AG09319 (cell line): ENCODE measurements at places on chromosomes 2 and 18.
A peak's percentile ranks its signal among the peaks of the same experiment; 100 is the strongest.

- no peak for DNase-seq
These were observed 4.0 kb upstream of the LDLRAD4 start for GRCh38 chr18:13214609-13215008.

DNA sequence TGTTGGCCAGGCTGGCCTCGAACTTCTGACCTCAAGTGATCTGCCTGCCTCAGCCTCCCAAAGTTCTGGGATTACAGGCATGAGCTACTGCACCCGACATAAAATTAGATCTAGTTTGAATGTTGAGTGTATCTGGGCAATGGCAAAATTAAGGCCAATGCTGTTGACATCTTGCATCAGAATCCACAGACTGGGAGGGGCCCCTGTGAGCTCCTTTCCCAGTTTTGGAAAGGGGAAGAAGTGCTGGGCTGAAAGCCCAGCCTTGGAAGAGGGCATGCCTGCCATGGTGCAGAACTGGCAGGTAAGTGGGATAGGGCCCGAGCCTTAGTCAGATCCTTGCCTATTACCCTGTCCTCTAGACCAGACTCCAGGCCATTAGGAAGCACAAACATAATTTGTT, 4.5 kb upstream of the MYOM1 start:
- DNase-seq, result no peak

GRCh38 chr2:175627405-175627804, 374.7 kb downstream of the LNPK start:
- peak; percentile 66 for DNase-seq

- no peak for DNase-seq
These were observed 75.6 kb downstream of the ICOS start for GRCh38 chr2:204012072-204012653.

- no peak for DNase-seq
These were observed 31.9 kb downstream of the ABHD3 start for GRCh38 chr18:21672521-21673267.

DNA sequence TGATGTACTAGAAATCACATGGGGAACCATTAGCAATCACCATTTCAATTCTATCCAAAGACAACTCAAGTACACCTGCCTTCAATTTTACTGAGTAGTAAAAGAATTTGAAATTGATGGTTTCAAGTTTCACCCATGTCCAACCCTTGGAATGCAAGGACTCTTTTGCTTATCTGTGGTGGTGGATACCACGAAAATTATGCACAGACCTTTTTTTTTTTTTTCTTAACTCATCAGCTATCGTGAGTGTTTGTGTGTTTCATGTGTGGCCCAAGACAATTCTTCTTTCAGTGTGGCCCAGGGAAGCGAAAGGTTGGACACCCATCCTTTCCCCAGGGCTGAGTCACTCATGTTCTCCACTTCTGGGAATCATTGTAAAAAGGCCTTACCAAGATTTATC, 23.1 kb downstream of the ID2 start:
- no peak for DNase-seq

- DNase-seq, result no peak
These were observed 196.8 kb downstream of the LRRTM4 start for GRCh38 chr2:77325395-77325794.

- DNase-seq, result no peak
These were observed 203.4 kb downstream of the RND3 start for GRCh38 chr2:150284116-150284515.

- DNase-seq, result no peak
These were observed 180.3 kb downstream of the EIPR1 start for GRCh38 chr2:3197308-3197707.

DNA sequence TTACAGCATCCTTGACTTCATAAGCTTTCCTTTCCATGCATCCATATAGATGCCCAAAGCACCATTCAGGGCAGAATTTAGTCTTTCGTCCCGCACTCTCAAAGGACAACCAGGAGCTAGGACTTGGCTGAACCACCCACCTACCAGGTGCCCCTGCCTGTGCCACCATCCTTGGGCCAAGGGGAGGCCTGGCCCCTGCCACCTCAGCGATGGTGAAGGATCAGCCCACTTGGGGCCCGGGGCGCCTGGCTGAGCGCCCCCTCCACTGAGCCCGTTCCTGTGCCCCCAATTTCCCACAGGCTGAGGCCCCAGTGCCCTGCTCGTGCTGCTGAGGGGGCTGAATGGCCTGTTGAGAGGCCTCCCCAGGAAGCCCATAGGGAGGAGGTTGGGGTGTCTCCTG, 33.3 kb upstream of the ALPP start:
- DNase-seq, result no peak

DNA sequence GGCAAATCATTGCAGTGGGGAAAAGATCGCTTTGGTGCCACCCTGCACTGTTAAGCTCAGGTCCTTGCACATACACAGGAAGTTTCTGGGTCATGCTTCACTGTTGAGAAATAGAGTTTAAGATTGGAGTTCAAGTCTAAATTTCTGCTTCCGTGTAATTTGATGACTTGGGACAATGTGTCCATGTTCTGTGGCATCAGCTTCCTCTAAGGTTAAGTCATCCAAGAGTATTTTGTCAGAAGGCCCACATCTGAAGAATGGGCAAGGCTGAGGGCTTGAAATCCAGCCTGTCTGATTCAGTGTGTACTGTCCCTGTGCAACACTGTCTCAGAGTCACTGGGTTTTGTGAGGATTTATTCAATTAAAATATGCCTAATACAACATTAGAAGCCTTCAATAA, 880.7 kb downstream of the SUCLG1 start:
- DNase-seq, result no peak

DNA sequence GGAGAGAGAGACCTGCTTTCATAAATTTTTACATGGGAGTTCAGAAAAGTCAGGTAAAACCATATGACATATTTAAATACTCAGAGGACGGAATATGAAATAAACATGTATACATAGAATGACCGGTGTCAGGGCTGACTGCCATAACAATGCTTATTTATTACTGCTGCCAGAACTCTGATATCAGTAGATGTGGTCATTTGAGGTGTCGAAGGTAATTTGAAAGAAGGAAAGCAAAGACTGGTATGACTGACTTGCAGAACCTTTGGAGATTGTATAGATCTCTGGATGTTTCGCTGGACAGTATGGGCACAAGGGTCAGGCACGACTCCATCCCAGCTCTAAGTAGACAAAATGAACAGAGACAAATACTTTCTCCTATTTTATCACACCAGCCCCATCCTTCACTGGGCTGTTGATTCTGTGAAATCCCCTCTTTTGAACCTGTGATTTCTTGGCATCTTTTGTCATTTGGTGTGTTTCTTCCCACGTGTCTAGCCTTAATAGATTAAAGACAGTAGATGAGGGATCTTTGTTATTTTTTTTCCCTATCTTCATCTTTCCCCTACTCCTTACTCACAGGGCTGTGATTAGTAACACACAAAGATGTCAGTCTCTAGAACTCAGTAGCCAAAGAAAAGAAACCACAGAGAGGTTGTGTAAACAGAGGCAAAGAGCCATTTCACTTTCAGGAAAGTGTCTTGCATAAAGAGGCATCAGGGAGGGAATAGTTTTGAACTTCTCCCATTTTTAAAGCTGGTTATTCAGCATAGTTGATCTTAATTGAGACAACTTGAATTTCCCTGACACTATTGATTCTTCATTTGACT, 61.6 kb downstream of the ICOS start:
- no peak for DNase-seq

- no peak for DNase-seq
These were observed 97.4 kb upstream of the ITGA6 start for GRCh38 chr2:172329774-172330671.

DNA sequence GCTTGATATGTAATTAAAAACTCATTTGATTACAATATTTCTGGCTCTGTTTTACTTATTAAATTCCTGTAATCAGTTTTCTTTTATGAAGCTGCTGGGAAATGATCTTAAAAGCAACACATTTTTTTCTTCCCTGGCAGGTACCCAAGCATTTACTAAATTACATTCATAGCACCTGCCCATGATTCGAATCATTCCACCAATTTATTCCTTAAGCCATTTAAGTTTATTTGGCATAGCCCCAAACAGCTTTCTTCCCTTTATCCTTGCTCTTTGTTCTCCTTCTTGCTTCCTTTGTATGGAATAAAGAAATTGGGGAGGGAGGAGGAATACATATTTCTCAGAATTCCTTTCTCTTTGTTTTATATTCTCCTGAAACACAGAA, 241.3 kb downstream of the AGPS start:
- DNase-seq, result no peak

DNA sequence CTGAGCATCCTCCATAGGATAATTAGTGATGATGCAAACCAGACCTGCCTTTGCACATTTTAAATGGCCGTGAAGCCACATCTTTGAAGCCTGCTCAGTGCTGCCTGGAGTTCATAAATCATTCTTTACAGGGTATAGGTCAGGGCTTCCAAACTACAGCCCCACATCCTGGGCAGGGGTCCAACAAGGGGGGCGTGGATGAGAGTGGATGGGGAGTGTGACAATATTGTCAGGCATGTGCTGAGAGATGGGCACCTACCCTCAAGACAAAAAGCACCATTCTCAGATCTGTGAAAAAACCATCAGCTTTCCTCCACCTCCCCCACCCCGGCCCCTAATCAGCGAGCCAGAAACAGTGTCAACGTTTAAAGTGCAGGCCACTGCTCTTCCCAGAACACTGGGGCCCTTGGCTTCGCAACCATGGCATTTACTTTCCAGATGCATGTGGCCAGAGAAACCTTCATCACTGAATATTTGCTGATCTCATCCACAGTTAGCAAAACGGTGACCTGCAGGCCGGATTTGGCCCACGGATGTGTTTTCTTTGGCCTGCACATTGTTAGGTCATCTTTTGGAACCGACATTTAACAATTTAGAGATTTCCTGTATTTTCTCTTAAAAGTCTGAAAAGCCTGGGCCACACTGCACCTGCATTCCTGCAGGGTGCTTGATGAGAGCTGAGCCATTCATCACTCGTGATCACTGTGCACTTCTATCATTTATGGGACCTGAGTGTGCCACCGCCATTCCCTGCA, 130.7 kb downstream of the ANKRD44 start:
- peak; percentile 22 for DNase-seq

DNA sequence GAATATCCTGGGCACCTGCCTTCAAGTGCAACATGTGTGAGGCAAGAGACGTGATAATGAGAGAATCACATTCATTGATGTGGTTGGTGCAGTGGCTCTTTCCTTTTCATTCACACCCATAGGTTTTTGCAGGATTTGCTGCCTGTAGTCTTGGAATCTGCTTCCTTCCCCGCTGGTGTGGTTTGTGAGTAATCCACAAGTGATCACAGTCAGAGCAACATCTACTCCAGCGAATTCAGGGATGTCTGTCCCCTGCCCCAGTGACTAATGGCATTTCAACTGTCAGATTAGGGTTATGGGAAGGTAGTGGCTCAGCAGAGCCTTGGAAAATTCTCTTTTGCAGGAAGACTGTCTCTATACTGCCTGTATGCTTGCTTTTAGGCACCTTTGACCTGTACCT, 225.5 kb upstream of the RBMS1 start:
- no peak for DNase-seq

DNA sequence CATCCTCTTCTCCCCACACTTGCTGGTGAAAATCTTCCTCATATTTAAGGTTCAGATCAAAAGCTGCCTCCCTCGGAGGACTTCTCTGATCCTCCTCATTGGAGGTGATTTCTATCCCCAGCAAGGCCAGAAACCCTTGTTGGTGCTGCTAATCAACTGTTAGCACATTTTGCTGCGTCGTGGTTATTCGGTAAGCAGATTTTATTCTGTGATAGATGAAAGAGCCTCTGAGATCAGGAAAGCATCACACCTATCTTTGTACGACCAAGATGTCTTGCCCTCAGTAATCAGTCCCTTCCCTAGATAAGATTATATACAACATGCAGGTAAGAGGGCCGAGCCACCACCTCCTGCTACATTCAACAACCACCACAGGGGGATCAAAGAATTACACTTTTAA, 40.1 kb downstream of the DDX18 start:
- no peak for DNase-seq

- DNase-seq, result peak; percentile 74
These were observed 159.5 kb downstream of the COL6A3 start for GRCh38 chr2:237254369-237254861.

GRCh38 chr2:239240414-239240881, 160.4 kb downstream of the HDAC4 start:
- DNase-seq, result no peak

DNA sequence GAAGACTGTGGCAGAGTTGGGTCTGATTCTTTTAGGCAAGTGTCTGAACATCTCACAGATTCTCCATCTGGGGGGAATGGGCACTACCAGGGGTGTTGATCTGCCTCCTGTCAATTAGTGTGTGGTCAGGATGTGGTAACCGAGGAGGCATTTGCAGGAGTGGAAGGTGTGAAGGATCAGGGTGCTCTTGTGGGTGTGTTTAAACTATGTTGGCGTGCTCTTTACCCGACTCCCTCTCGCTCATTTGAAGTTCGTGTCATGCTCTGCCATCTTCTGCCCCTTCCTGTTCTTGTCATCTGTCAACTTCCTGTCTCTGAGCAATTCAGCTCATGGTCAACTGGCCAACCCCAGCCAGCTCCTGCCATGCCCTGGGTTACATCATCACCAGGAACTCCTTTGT, 107.9 kb downstream of the RTN4 start:
- no peak for DNase-seq

- no peak for DNase-seq
These were observed 251.3 kb upstream of the ETAA1 start for GRCh38 chr2:67145851-67146250.
